ENCODE measurements at places on chromosomes 2 and 18. TPM values are rescaled to one million over a fixed set of nuclear protein-coding genes. Genes with fewer than 3 reads are reported as not detected.

DCC gene
- total RNA-seq: not detected

KIAA2012 gene
- not detected for total RNA-seq

TGIF1 gene
- total RNA-seq: 210 TPM

RNF181 gene
- total RNA-seq: 184 TPM

TWIST2 gene
- total RNA-seq: 6.3 TPM

DHX57 gene
- 12.7 TPM for total RNA-seq

NT5DC4 gene
- total RNA-seq: not detected

SIX3 gene
- total RNA-seq: not detected

IL1F10 gene
- not detected for total RNA-seq

ARHGEF4 gene
- 1.1 TPM for total RNA-seq

FAM237A gene
- not detected for total RNA-seq

DOCK10 gene
- 2.0 TPM for total RNA-seq

MAT2A gene
- total RNA-seq: 122 TPM

SETBP1 gene
- 0.98 TPM for total RNA-seq

ALK gene
- total RNA-seq: not detected

HTR2B gene
- total RNA-seq: 2.0 TPM

NYAP2 gene
- total RNA-seq: not detected

LYPD6B gene
- total RNA-seq: 1.5 TPM

KCNE4 gene
- total RNA-seq: 0.81 TPM

ACSL3 gene
- 110 TPM for total RNA-seq

GNAL gene
- total RNA-seq: 4.3 TPM

EML6 gene
- total RNA-seq: 0.16 TPM

SERPINB13 gene
- total RNA-seq: not detected

CTAGE1 gene
- not detected for total RNA-seq

ACTR2 gene
- 87.2 TPM for total RNA-seq

TMEM169 gene
- 7.0 TPM for total RNA-seq

TUBA3E gene
- total RNA-seq: not detected

RTP5 gene
- not detected for total RNA-seq

MAPK4 gene
- total RNA-seq: under 0.01 TPM

SMIM21 gene
- total RNA-seq: not detected

UGT1A4 gene
- not detected for total RNA-seq

PMAIP1 gene
- total RNA-seq: 37.6 TPM

RGPD4 gene
- not detected for total RNA-seq

CROCC2 gene
- total RNA-seq: not detected

UCN gene
- 0.65 TPM for total RNA-seq

PSMA8 gene
- not detected for total RNA-seq

SAG gene
- not detected for total RNA-seq

GALNT3 gene
- 21.2 TPM for total RNA-seq

PIK3C3 gene
- 20.2 TPM for total RNA-seq

SFT2D3 gene
- 8.5 TPM for total RNA-seq

CLEC4F gene
- not detected for total RNA-seq

G6PC2 gene
- total RNA-seq: not detected

HOXD10 gene
- total RNA-seq: 25.0 TPM

MLPH gene
- 114 TPM for total RNA-seq

LRRC30 gene
- not detected for total RNA-seq

All from mesangial cell (primary cell).